ENCODE measurements at places on chromosomes 1 and 21.

- no peak for DNase-seq
These were observed 49.0 kb downstream of the KLHDC7A start for GRCh38 chr1:18529714-18530113.

DNA sequence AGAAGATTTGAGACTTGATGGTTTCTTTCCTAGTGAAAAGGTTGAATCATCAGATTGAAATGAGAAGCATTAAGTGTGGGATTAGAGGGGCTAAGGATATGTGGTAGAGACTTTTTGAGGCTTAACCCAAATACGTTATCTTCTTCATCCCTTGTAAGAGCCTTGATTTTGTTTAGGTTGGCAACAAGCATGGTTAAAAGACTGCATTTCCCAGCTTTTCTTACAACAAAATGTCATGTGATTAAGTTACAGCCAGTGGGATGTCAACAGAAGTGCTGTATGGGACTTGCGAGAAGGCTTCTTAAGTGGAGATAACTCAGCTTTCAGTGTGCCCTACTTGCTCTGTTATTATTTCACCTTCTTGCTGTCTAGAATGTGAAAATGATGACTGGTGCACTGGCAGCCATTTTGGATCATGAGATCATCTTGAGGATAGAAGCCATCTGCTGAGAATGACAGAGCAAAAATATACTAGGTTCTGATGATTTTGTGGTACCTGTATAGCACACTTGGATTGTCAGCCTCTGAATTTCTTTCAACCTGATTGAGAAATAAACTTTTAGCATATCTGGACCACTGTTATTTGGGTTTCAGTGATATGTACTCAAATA, 41.3 kb upstream of the GNG12 start:
- no peak for DNase-seq

GRCh38 chr1:60281360-60281932, 207.9 kb upstream of the C1orf87 start:
- DNase-seq, result peak; percentile 12

GRCh38 chr1:55833529-55834091, 618.4 kb upstream of the USP24 start:
- DNase-seq, result no peak

DNA sequence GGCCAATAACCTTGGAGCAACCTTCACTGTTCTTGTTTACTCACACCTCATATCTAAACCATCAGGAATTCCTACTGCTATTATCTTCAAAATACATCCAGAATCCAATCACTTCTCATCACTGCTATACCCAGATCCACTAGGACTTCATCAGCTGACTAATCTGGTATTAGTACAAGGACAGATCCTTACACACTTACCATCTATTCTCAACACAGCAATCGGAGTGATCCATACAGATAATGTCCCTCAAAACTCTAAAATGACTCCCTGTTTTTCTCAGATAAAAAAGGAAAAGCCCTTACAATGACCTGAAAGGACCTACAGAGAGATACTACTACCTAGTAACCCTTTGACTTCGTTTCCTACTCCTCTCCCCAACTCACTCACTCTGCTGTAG, 70.8 kb downstream of the ZNF644 start:
- no peak for DNase-seq

DNA sequence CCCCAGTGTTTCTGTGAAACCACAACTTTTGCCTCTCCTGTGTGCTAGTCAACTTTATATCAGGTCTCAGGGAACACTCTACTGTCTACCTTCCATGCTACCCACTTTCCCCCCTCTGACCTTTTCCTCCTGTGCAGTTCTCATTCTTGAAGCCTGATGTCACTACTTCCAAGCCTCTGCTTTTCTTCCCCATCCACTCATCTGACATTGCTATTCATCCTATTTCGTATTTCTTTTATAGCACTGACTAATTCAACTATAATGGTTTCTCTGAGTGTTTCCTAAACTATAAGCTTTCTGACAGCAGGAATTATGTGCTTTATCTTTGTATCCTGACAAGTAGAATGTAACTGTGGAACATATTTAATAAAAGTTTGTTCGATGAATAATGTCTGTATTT, 18.2 kb upstream of the DPH5 start:
- DNase-seq, result no peak

DNA sequence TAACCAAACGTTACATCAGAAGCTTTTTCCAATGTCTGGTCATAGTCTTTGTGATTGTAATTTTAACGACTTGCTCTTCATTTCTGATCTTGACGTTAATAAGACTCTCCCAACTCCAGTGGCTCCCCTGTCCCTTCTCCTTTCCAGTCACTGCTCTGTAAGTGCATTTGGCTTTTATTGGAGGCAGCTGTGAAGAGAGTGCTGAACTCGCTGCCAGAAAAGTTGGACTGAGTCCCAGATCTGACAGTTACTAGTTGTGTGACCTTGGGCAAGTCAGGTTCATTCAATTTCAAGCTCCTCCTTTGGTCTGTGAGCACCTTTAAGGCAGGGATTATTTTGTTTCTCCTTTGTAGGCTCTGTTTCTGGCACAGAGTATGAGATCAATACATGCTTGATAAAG, 109.6 kb upstream of the TSPAN2 start:
- no peak for DNase-seq

DNA sequence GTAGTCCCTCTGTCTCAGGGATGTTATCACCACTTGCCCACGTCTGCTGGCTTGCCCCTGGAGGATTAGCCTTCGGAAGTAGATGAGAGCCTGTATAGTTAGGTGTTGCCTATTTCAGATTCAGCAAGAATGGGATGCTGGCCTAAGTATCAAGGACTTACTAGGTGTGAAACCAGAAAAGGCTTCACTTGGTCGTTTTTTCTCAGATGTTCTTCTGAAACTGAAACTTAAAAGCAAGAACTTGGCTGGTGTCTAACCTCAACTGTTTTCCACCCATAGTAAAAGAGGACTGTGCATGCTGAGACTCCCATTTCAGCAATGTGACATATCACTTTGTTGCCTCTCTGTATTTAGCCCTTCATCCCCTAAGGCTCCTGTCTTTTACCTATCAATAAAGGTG, 67.0 kb upstream of the LRRC53 start:
- no peak for DNase-seq
